ENCODE measurements at places on chromosomes 1 and 21. TPM values are rescaled to one million over a fixed set of nuclear protein-coding genes. Genes with fewer than 3 reads are reported as not detected.

The SPATA45 gene
- 0.78 TPM for total RNA-seq

The TM2D1 gene
- 54.4 TPM for total RNA-seq

The GBP6 gene
- not detected for total RNA-seq

The FAM72D gene
- 0.29 TPM for total RNA-seq

The UMODL1 gene
- total RNA-seq, result 0.45 TPM

The RIMS3 gene
- 16.7 TPM for total RNA-seq

The RAB3B gene
- 0.03 TPM for total RNA-seq

The ANKRD65 gene
- 1.5 TPM for total RNA-seq

The ZCCHC17 gene
- total RNA-seq, result 21.3 TPM

The HPDL gene
- 0.36 TPM for total RNA-seq

The GJA9 gene
- total RNA-seq, result not detected

The FAM72A gene
- total RNA-seq, result 3.3 TPM

The SRGAP2B gene
- total RNA-seq, result 47.8 TPM

The AKIRIN1 gene
- 36.7 TPM for total RNA-seq

Measured in aorta (tissue), 5 donors.